ENCODE measurements at places on chromosomes 4 and X. TPM values are rescaled to one million over a fixed set of nuclear protein-coding genes. Genes with fewer than 3 reads are reported as not detected.

GATA1 gene
- total RNA-seq, result not detected

KLHL4 gene
- total RNA-seq, result 3.9 TPM

RS1 gene
- 0.05 TPM for total RNA-seq

ADH1C gene
- not detected for total RNA-seq

MND1 gene
- total RNA-seq, result 35.1 TPM

GABRG1 gene
- total RNA-seq, result not detected

RIBC1 gene
- total RNA-seq, result 0.39 TPM

BRS3 gene
- not detected for total RNA-seq

POF1B gene
- total RNA-seq, result not detected

CXorf66 gene
- not detected for total RNA-seq

CTSO gene
- 10.7 TPM for total RNA-seq

All from SJSA1 (cell line).